ENCODE measurements at places on chromosomes 6 and 20. TPM values are rescaled to one million over a fixed set of nuclear protein-coding genes. Genes with fewer than 3 reads are reported as not detected.

BTBD9 gene
- 12.2 TPM for total RNA-seq

ASIP gene
- total RNA-seq, result not detected

BACH2 gene
- 0.35 TPM for total RNA-seq

POM121L2 gene
- not detected for total RNA-seq

TSHZ2 gene
- 15.3 TPM for total RNA-seq

OR12D3 gene
- total RNA-seq, result not detected

PHACTR1 gene
- 0.08 TPM for total RNA-seq

STX11 gene
- total RNA-seq, result 1.7 TPM

GRM4 gene
- not detected for total RNA-seq

FAM229B gene
- 44.3 TPM for total RNA-seq

NNAT gene
- total RNA-seq, result 0.23 TPM

IYD gene
- total RNA-seq, result not detected

JPH2 gene
- total RNA-seq, result 1.1 TPM

HMGCLL1 gene
- total RNA-seq, result not detected

CRYBG1 gene
- 3.7 TPM for total RNA-seq

All from smooth muscle cell of the coronary artery (primary cell).